Caki2 (cell line): ENCODE measurements at places on chromosomes 4 and X. TPM values are rescaled to one million over a fixed set of nuclear protein-coding genes. Genes with fewer than 3 reads are reported as not detected.

DNA sequence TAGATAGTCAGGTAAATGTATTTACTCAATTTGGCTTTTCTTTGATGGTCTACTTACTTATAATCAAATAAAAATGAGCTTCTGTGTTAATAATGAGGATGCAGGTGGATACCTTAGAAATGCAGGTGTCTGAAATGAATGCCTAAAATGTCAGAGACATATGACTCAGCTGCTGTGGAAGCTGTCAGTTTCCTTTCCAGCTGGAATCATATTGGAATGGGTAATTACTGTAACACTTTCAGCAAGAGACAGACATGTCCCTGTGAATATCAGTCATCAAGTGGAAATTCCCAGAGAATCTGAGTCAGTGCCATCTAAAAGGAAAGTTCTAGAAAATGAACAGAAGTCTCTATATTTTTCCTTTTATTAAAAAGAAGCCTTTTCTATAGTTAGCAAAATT, 783.0 kb upstream of the AADAT start:
- DNase-seq = no peak

DNA sequence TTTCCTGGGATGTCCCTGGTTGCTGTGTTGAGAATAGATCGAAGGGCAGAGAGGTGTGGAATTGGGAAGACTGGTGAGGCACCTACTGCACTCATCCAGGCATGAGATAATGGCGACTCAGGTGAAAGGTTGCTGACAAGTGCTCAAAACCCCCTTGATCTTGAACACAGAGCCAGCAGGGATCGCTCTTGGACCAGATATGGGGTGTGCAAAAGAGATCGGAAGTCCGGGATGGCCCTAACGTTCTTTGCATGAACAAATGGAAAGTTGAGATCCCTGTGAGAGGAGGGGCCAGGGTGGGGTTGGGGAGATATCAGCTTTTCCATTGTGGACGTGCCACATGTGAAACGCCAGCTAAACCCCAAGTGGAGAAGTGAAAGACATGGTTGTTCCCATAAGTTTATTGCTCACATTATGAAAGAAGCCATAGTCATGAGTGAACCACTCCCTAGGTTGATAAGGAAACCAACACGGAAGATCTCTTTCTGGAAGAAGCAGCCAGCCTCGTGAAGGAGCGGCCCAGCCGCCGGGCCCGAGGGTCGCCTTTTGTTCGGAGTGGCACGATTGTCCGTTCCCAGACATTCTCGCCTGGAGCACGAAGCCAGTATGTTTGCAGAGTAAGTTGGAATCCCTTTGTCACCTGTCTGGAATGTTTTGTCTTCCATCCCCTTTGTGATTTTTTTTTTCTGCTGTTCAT, 22.6 kb upstream of the CLCN4 start:
- DNase-seq = no peak

DNA sequence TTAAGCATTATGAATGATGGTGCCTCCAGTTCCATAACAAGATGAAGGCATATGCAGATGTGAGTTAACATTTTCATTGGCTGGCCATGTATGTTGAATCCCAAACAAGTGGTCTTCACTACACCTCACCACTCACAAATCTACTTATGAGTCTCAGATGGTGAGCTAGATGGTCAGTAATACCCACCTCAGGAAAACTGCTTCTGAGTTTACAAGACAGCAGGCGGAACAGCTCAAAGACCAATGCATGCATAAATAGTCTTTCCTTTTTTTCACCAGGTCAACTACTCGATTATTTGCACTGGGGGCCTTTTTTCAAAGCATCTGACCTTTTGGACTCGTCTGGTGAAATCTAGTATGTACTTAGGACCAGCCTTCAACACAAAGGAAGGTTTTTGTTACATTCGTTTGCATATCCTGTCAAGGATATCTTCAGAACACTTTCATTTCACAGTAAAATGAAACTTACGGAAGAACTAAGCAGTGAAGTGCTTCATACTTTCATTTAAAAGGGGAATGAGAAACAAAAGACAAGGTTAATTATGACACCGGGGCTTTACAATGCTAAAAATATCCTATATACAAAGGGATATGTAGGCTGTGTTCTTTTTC, 23.1 kb upstream of the TLR7 start:
- DNase-seq = no peak

DNA sequence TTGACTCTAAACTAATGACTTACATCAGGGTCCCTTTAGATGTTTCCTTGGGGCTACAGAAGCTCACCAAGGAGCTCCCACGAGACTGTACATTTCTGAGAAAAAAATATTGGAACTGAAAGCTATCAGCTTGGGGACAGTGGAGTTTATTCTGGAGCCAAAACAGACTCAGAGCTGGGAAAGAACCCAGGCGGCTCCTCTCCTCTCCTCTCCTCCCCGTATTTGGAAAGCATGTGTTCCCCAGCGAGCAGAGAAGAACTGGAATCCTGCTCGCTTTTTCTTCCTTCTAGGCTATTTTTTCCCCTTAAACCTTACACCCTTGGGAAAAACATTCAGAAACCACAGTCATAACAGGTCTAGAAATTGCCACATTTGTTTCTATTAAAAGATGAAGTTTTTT, 4.3 kb upstream of the MAP7D3 start:
- DNase-seq = no peak

Gene LAMTOR3
- 25.2 and 37.4 TPM in 2 replicates for total RNA-seq

Gene PCSK1N
- total RNA-seq = 93.6 and 112 TPM in 2 replicates

Gene SPARCL1
- total RNA-seq = 0.20 and 0.51 TPM in 2 replicates

Gene PRRG3
- not detected in 2 replicates for total RNA-seq

DNA sequence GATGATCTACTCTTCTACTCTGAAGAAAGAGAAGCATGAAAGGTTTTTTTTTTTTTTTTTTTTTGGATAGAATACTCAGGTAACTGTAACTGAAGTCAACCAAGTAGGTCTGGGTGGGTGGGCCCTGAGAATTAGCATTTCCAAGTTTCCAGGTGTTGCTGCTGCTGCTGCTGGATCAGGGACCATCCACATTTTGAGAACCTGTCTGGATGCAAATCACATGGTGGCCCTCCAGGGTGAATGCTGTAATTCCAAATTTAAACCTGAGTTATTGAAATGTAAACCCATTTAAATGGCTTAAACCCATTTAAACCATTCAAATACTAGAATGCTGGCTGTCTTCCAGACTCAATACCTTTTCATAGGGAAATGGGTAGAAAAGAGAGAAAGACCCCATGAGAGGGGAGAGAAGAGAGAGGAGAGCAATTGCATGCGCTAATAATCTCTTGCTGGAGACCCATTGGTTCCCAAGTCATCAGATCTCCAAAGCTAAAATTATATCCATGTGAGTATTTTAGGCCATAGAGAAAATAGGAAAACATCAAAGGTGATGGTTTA, 17.6 kb downstream of the SUPT20HL1 start:
- no peak for DNase-seq

GRCh38 chr4:150237110-150237872, 159.0 kb downstream of the DCLK2 start:
- peak; percentile 84 for DNase-seq

DNA sequence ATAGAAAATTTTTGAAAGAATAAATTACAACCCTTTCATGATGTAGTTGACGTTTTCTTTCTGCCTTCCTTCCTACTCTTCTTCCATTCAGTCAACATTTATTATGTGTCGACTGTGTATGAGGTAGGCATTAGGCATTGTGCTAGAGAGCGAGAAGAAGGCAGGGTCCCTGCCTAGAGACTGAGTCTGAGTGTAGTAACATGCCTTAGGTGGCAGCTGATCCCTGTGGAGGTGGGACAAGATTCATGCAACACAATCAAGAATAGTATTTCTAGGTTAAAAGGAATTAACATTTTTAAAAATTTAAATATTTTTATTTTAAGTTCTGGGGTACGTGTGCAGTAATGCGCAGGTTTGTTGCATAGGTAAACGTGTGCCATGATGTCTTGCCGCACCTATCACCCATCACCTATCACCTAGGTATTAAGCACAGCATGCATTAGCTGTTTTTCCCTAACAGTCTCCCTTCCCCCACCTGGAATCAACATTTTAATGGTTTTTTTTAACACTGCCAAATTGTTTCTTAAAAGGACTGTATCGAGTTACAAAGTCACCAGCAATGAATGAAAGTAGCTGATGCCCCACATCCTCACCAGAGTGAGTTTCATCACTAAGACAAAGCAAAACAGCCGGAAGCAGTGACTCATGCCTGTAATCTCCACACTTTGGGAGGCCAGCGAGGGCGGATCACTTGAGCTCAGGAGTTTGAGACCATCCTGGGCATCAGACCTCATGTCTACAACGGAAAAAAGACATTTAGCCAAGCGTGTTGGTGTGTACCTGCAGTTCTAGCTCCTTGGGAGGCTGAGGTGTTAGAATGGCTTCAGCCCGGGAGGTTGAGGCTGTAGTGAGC, 84.0 kb downstream of the WWC2 start:
- peak; percentile 81 for DNase-seq
